Activated CD8-positive, alpha-beta memory T cell treated with anti-CD3 and anti-CD28 coated beads for 1 hour (primary cell): ENCODE measurements at places on chromosomes 13 and 19.

- DNase-seq: no peak
These were observed 136.3 kb upstream of the SERP2 start for GRCh38 chr13:44237276-44237767.

GRCh38 chr13:90984756-90985155, 362.7 kb upstream of the MIR17HG start:
- no peak for DNase-seq

GRCh38 chr13:99726282-99726894, 225.1 kb downstream of the TM9SF2 start:
- DNase-seq: no peak

DNA sequence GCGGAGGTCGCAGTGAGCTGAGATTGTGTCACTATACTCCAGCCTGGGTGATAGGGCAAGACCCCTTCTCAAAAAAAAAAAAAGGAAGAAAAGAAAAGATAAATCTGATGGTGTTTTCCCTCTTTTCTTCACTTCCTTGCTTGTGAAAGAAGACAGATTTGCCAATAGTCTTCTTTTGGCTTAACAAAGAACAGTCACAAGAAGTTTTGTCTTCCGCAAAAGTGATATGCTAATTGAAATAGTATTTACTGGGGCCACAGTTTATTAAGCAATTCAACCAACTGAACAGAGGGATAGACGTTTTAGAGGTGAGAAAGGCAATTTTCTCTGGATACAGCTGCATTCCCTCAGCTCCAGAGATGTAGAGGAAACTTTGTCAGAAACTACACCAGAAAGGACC, 22.9 kb upstream of the PLAUR start:
- DNase-seq: no peak

GRCh38 chr19:1140272-1141027, 33.6 kb downstream of the SBNO2 start:
- DNase-seq: no peak

DNA sequence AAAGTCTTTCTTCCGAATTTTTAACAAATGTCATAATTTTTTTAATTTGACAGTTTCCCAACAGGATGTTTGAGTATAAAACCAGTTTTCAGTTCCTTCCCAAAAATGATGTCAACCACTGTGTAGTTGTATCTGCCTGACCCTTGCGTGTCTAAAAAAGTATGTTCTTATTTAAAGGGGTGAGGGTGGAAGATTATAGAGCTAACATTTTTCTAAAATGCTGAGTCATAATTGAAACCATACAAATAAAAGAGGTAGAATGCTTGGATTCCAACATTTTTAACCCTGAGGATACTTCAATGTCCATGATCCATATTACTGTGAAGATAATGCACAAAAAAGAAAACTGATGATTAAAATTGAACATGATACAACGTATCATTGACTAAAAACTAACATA, 1388.8 kb downstream of the UQCRFS1 start:
- DNase-seq: no peak

- no peak for DNase-seq
These were observed 344.0 kb downstream of the DACH1 start for GRCh38 chr13:71522941-71523526.

DNA sequence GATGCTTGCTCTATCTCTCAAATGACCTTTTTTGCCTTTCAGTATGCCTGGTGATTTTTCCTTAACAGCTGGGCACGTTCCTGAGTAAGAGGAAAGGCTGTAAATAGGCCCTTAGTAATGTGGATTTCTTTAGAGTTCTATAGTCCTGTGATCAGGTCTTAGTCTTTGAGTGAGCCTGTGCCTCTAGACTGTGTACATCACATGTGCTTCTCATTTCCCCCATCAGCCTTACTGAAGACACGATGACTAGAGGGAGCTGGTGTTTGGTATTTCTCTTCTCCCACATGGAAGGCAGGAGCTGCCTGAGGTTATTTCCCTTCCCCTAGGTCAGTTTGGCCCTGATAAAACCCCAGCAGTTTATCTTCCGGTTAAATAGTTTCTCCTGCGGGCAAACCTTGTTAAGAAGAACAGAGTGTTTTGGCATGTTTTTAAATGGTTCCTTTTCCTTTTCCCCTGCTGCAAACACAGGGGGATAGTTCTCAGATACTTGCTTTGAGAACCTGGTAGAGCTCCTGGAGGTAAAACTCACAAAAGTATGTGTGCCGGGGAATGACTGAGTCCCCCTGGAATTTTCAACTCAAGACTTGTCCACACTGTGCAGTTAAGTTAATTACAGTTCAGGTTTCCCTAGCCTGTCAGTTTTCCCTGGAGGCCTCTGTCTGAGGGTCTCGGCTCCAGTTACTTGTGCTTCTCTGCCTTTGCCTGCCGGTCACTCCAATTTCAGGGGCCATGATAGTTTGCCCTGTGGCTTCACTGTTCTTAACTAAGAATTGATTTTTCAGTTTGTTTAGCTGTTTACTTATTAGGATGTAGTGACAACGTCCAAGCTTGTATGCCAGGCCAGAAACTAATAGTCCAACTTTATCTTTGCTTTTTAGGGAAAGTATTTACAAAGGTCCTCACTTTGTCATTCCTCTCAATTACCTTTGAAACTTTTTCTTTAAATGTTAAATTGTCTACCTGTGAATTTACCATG, 94.4 kb downstream of the URI1 start:
- no peak for DNase-seq

DNA sequence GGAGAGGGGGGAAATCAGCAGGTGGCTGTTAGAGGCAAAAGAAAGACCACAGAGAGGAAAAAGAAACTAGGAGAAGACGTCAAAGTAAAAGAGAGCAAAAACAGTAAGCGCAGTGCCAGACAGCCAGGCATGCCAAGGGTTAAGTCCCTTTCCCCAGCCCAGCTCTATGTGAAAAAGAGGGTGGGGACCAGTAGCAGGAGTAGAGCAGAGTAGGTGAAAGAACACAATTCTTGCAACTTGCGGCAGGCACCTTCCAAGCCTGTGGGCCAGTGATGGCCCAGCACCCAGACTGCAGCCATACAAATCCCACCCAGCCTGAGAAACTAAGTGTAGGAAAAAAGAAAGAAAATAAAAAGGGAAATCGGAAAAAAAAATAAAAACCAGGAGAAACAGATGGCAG, 64.2 kb upstream of the ZNF85 start:
- no peak for DNase-seq

GRCh38 chr19:47613165-47614020, 4.5 kb downstream of the BICRA start:
- DNase-seq: no peak
